Upper lobe of left lung (tissue), 6 donors: ENCODE measurements at places on chromosomes 12 and 14. TPM values are rescaled to one million over a fixed set of nuclear protein-coding genes. Genes with fewer than 3 reads are reported as not detected.

GRCh38 chr12:77362509-77363210 is 297.3 kb upstream of the E2F7 start:
- no peak overlapping the region for H3K27ac ChIP-seq
- H3K27me3 ChIP-seq, result no peaks in the 10 kb centered on the region
- H3K36me3 ChIP-seq, result no peaks in the 10 kb centered on the region

DNA sequence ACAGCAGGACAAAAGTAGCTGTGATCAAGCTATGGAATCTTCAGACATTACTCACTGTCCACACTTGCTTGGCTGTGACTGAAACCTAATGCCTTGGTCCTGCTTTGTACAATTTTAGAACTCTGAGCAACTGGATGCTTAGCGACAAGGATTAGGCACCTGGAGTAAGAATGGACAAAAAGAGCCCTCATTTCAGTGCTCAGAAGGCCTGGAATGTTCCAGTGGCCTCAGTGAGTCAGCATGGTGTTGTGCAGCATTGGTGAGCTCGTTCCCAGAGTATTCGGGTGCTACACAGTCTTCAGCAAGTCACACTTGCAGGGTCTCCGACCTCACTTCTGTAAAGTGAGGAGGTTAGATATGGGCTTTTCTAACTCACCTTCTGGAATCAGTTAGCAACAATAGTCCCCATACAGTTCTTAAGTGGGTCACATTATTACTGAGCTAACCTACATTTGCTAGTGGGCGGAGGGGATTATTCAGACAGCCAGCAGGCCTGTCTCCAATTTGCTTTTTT is 108.0 kb upstream of the MDM1 start:
- H3K4me3 ChIP-seq, result no peak overlapping the region
- no peak for DNase-seq
- no peaks in the 10 kb centered on the region for H3K36me3 ChIP-seq
- H3K27ac ChIP-seq, result no peak overlapping the region

DNA sequence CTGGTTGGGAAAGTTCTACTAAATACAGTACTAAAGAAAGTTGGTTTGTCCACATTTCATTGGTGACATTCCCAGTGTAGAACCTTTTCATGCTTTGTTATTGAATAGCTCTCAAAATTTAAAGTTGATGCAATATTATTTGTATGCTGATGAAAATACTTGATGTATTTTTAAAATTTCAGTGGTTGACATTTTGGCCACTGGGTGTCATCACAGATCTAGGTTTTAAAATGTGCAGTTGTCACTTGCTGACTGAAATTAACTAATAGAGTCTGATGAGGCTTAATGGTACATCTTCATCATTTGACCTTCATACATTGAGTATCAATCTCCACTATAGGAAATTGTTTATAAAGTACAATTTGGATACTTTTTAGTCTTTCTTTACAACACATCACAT is 37.1 kb downstream of the CMAS start:
- DNase-seq, result no peak
- H3K4me3 ChIP-seq, result no peak overlapping the region
- H3K27me3 ChIP-seq, result no peaks in the 10 kb centered on the region
- H3K27ac ChIP-seq, result no peak overlapping the region
- no peaks in the 10 kb centered on the region for H3K36me3 ChIP-seq

- H3K27me3 ChIP-seq, result no peaks in the 10 kb centered on the region
- no peak overlapping the region for H3K4me3 ChIP-seq
- DNase-seq, result no peak
These were observed 405.3 kb upstream of the USP15 start for GRCh38 chr12:61854902-61855301.

- H3K4me1 ChIP-seq, result no peaks in the 10 kb centered on the region
- no peaks in the 10 kb centered on the region for H3K36me3 ChIP-seq
- H3K4me3 ChIP-seq, result no peak overlapping the region
- DNase-seq, result no peak
- H3K27me3 ChIP-seq, result no peaks in the 10 kb centered on the region
These were observed 35.8 kb downstream of the KCNH5 start for GRCh38 chr14:63009495-63009894.

- no peaks in the 10 kb centered on the region for H3K27me3 ChIP-seq
- no peaks in the 10 kb centered on the region for H3K36me3 ChIP-seq
- no peak overlapping the region for H3K27ac ChIP-seq
- no peaks in the 10 kb centered on the region for H3K4me1 ChIP-seq
- DNase-seq, result no peak
These were observed 1096.6 kb downstream of the BCL11B start for GRCh38 chr14:98175436-98175835.

GRCh38 chr12:105418821-105419291 is 88.4 kb downstream of the C12orf75 start:
- H3K27me3 ChIP-seq, result no peaks in the 10 kb centered on the region
- H3K4me1 ChIP-seq, result no peaks in the 10 kb centered on the region
- no peak overlapping the region for H3K4me3 ChIP-seq

GRCh38 chr12:67647181-67647798 is 1.3 kb upstream of the DYRK2 start:
- peak overlapping the region; percentile 99 for H3K4me3 ChIP-seq
- H3K27ac ChIP-seq, result peak overlapping the region; percentile 95
- peaks cover 20% of the 10 kb centered on the region for H3K4me1 ChIP-seq
- no peaks in the 10 kb centered on the region for H3K36me3 ChIP-seq
- H3K27me3 ChIP-seq, result no peaks in the 10 kb centered on the region

- H3K27me3 ChIP-seq, result no peaks in the 10 kb centered on the region
- no peak for DNase-seq
- no peak overlapping the region for H3K27ac ChIP-seq
- H3K4me3 ChIP-seq, result no peak overlapping the region
- H3K4me1 ChIP-seq, result no peaks in the 10 kb centered on the region
These were observed 124.4 kb upstream of the KRR1 start for GRCh38 chr12:75635606-75636444.

GRCh38 chr14:79284621-79285020 is 926.7 kb downstream of the DIO2 start:
- no peaks in the 10 kb centered on the region for H3K4me1 ChIP-seq
- H3K27me3 ChIP-seq, result no peaks in the 10 kb centered on the region
- no peak for DNase-seq

DNA sequence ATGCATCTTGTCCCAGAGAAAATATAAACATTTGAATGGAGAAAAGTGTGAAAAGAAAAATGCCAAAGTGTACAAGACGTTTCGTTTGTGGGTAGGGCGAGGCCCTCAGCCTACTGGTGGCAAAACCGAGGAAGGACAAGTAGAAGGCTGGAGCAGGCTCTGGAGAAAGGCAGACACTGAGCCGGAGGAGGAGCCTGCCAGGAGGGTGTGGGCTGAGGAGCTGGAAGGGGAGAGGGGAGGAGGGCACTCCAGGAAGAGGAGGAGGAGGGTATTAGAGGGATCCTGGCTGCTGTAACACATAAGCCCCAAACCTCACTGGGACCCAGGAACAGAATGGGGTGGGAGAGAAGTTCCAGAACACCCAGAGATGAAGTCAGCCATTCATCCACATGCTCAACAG is 47.7 kb downstream of the CLMN start:
- no peak overlapping the region for H3K27ac ChIP-seq
- H3K36me3 ChIP-seq, result no peaks in the 10 kb centered on the region

DNA sequence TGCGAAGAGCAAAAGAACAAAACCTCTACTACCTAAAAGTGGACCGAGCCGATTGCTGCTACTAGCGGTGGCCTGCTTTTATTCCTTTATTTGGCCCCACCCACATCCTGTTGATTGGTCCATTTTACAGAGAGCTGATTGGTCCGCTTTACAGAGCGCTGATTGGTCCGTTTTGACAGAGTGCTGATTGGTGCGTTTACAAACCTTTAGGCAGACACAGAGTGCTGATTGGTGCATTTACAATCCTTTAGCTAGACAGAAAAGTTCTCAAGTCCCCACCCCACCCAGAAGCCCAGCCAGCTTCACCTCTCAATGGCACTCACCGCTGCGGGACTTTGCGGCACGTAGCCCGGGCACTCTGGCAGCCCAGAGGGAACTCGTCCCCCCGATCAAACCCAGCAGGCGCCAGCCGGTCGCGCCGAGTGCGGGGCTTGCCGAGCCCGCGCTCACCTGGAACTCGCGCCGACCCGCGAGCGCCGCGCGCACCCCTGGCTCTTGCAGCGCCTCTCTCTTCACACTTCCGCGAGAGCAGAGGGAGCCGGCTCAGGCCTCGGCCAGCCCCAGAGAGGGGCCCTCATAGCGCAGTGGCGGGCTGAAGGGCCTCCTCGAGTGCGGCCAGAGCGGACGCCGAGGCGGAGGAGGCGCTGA is 8.7 kb upstream of the FGD4 start:
- no peaks in the 10 kb centered on the region for H3K36me3 ChIP-seq
- peak; percentile 90 for DNase-seq
- H3K27me3 ChIP-seq, result no peaks in the 10 kb centered on the region
- H3K27ac ChIP-seq, result no peak overlapping the region
- H3K4me1 ChIP-seq, result no peaks in the 10 kb centered on the region
- H3K4me3 ChIP-seq, result peak overlapping the region; percentile 50

GRCh38 chr12:108966378-108967151 is 54.3 kb downstream of the SVOP start:
- H3K4me3 ChIP-seq, result no peak overlapping the region
- no peak overlapping the region for H3K27ac ChIP-seq
- no peaks in the 10 kb centered on the region for H3K36me3 ChIP-seq
- H3K4me1 ChIP-seq, result no peaks in the 10 kb centered on the region

DNA sequence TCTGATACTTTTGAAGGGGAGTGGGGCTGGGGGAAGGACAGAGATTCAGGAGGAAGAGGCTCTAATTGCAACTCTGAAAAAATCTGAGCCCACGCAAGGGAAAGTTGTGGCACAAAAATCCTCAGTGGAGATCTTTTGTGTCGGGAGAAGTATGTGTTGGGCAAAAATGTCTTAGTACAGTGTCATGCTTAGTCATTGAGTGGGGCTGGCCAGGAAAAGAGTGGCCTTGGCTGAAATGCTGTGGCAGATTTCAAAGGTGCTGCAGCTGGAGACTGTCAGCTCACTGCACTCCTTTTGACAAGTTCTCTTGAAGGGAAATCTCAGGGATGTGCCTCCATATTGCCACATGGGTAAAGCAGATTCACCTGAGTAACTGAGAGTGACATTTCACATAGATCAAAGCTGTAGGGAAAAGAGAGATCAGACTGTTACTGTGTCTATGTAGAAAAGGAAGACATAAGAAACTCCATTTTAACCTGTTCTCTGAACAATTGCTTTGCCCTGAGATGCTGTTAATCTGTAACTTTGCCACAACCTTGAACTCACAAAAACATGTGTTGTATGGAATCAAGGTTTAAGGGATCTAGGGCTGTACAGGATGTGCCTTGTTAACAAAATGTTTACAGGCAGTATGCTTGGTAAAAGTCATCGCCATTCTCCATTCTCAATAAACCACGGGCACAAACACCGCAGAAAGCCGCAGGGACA is 36.0 kb upstream of the GLIPR1 start:
- H3K4me1 ChIP-seq, result no peaks in the 10 kb centered on the region
- no peak for DNase-seq
- H3K36me3 ChIP-seq, result no peaks in the 10 kb centered on the region
- no peaks in the 10 kb centered on the region for H3K27me3 ChIP-seq

DNA sequence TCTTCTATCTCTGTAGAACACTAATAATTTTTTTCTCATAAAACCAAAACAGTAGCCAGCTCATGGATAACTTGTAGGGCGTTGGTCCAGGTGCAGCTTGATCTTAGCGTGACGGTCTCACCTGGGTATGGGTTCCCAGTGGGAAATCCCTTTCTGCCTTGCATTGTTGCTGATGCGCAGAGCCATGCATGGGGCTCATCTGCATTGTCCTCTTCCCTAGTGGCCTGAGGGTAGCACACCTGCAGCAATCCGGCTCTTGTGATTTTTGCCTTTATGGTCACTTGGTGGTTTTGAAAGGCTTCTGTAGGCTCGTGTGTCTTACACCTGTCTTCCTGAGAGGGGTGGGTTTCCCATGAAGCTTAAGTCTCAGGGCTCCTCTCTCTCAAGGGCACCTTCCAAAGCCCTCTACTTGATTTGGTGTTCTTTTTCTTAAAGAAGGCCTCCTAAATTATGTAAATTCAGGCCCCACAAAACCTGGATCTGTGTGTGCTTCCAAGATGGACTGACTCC is 130.6 kb downstream of the PRKCH start:
- H3K4me3 ChIP-seq, result no peak overlapping the region
- no peak for DNase-seq
- peaks cover 11% of the 10 kb centered on the region for H3K4me1 ChIP-seq
- peaks cover under 1% of the 10 kb centered on the region for H3K36me3 ChIP-seq
- no peaks in the 10 kb centered on the region for H3K27me3 ChIP-seq
- H3K27ac ChIP-seq, result no peak overlapping the region

- no peaks in the 10 kb centered on the region for H3K27me3 ChIP-seq
- H3K27ac ChIP-seq, result peak within 1 kb of the TSS; percentile 67
- H3K36me3 ChIP-seq, result no peaks in the 10 kb centered on the region
- no peaks in the 10 kb centered on the region for H3K4me1 ChIP-seq
- peak within 1 kb of the TSS; percentile 61 for H3K4me3 ChIP-seq
These were observed at the start of gene ANKS1B for GRCh38 chr12:99984271-99985128. TSS of gene ANKS1B (minus strand) at chr12:99984936. CDS start at chr12:99984237, 699 bp downstream.

Gene KERA
- total RNA-seq, result not detected

Gene NUP107
- total RNA-seq, result 31.1 TPM

Gene FGF23
- total RNA-seq, result not detected

Gene SPX
- total RNA-seq, result not detected

Gene FBXO34
- 43.0 TPM for total RNA-seq
